T-cell (primary cell): ENCODE measurements at places on chromosomes 12 and 14.

DNA sequence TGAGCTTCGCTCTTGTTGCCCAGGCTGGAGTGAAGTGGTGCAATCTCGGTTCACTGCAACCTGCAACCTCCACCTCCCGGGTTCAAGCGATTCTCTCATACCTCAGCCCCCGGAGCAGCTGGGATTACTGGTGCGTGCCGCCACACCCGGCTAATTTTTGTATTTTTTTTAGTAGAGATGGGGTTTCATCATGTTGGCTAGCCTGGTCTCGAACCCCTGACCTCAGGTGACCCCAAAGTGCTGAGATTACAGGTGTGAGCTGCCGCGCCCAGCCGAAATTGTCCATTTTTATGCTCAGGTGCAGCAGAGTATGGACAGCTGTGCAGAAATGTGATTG lies 19.2 kb upstream of the CYP46A1 start:
- no peak overlapping the region for H3K27ac ChIP-seq
- H3K4me3 ChIP-seq = no peak overlapping the region
- no peaks in the 10 kb centered on the region for H3K4me1 ChIP-seq
- H3K27me3 ChIP-seq = no peaks in the 10 kb centered on the region
- no peaks in the 10 kb centered on the region for H3K36me3 ChIP-seq
- DNase-seq = no peak

DNA sequence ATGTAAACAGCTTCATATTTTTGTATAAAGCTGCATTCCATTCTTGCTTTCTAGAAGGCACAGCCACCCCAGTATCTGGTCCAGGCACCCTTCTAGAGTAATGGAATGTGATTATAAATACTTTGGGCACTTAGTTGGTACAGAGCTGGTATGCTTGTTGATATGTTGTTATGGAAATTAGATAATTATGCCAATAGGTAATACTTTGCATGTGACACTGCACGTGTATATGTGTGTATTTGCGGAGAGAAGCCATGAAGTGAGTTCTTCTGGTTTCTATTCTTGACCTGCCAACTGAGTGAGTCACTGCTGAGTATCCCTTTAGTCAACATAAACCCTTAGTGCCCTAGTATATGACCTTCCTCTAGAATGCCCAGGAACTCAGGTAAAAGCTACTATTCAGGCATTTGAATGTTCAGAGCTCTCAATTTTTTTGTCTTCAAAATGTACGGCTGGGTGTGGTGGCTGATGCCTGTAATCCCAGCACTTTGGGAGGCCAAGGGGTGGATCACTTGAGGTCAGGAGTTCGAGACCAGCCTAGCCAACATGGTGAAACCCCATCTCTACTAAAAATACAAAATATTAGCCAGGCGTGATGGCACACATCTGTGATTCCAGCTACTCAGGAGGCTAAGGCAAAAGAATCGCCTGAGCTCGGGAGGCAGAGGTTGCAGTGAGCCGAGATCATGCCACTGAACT lies 6.2 kb upstream of the TCP11L2 start:
- H3K4me3 ChIP-seq = no peak overlapping the region
- DNase-seq = no peak
- H3K36me3 ChIP-seq = no peaks in the 10 kb centered on the region
- H3K27ac ChIP-seq = no peak overlapping the region

DNA sequence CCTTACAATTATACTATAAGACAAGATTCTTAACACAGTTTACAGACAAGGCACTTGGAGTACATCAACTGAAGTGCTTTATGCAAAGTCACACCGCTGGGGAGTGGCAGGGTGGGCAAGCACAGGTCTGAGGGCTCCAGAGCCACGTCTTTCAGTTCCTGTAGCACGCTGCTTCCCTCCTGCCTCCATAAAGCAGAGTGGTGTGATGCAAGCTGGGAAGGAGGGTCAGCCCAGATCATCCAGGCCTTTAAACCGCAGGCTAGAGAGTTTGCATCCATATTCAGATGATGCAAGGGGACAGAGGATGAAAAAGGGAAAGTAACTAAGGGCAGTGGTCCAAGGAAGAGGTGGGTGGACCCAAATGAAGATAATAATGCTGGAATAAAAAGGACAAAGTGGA lies 132.6 kb downstream of the ITPR2 start:
- H3K36me3 ChIP-seq = no peaks in the 10 kb centered on the region
- H3K4me1 ChIP-seq = no peaks in the 10 kb centered on the region
- H3K27me3 ChIP-seq = no peaks in the 10 kb centered on the region
- DNase-seq = no peak
- H3K27ac ChIP-seq = no peak overlapping the region
- no peak overlapping the region for H3K4me3 ChIP-seq

GRCh38 chr14:99214701-99215100 lies 57.3 kb downstream of the BCL11B start:
- no peaks in the 10 kb centered on the region for H3K27me3 ChIP-seq
- peak overlapping the region; percentile 27 for H3K27ac ChIP-seq
- no peaks in the 10 kb centered on the region for H3K36me3 ChIP-seq
- H3K4me1 ChIP-seq = peaks cover 74% of the 10 kb centered on the region
- no peak for DNase-seq

GRCh38 chr14:106187216-106187615 lies 660.8 kb downstream of the TMEM121 start:
- H3K36me3 ChIP-seq = no peaks in the 10 kb centered on the region
- peaks cover 24% of the 10 kb centered on the region for H3K4me1 ChIP-seq
- no peak overlapping the region for H3K4me3 ChIP-seq
- H3K27me3 ChIP-seq = no peaks in the 10 kb centered on the region
- no peak for DNase-seq

- no peak overlapping the region for H3K4me3 ChIP-seq
- H3K27me3 ChIP-seq = no peaks in the 10 kb centered on the region
- H3K36me3 ChIP-seq = no peaks in the 10 kb centered on the region
- no peaks in the 10 kb centered on the region for H3K4me1 ChIP-seq
Observed at GRCh38 chr12:105262461-105263184, 26.6 kb upstream of the APPL2 start.

- no peaks in the 10 kb centered on the region for H3K36me3 ChIP-seq
- H3K27me3 ChIP-seq = no peaks in the 10 kb centered on the region
- no peak overlapping the region for H3K4me3 ChIP-seq
- no peak for DNase-seq
Observed at GRCh38 chr14:79027138-79027537, 857.0 kb downstream of the NRXN3 start.

DNA sequence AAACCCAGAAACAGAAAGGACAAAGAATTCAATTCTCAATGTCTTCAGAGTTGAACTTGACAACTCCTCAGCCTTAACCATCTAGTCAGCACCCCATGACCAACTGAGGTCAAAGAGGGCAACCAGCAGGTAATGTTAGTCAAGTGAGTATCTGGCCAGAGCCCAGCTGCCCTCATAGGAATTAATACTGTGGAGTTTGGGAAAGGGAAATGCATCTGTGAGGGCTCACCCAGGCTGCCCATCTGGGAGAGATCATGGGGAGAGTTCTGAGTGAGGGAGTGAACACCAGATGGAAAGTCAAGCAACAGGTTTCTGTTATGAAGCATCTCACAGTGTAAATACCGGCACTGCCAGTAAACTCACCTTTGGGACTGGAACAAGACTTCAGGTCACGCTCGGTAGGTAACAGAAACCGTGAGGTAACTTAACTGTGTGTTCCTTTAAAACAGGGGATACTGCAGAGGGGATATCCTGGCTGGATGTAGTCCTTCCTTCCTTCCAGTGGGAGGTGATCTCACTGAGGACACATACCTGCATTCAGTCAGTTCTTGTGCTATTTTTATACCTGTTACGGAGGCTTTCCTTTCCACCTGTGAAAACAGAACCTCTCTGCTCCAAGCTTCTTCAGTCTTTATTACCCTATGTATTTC lies 94.4 kb downstream of the DAD1 start:
- peak overlapping the region; percentile 77 for H3K27ac ChIP-seq
- DNase-seq = no peak
- H3K4me3 ChIP-seq = peak overlapping the region; percentile 45
- H3K36me3 ChIP-seq = no peaks in the 10 kb centered on the region
- no peaks in the 10 kb centered on the region for H3K27me3 ChIP-seq

DNA sequence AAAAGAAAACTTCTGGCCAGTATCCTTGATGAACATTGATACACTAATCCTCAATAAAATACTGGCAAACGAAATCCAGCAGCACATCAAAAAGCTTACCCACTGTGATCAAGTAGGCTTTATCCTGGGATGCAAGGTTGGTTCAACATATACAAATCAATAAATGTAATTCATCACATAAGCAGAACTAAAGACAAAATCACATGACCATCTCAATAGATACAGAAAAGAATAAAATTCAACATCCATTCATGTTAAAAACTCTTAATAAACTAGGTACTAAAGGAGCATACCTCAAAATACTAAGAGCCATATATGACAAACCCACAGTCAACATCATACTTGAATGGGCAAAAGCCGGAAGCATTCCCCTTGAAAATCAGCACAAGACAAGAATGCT lies 71.8 kb upstream of the PTPRB start:
- H3K4me1 ChIP-seq = no peaks in the 10 kb centered on the region
- DNase-seq = no peak
- no peaks in the 10 kb centered on the region for H3K27me3 ChIP-seq
- H3K4me3 ChIP-seq = no peak overlapping the region

GRCh38 chr14:76101391-76102379 lies 50.0 kb upstream of the GPATCH2L start:
- no peak overlapping the region for H3K27ac ChIP-seq
- H3K27me3 ChIP-seq = no peaks in the 10 kb centered on the region
- H3K4me1 ChIP-seq = no peaks in the 10 kb centered on the region
- no peak overlapping the region for H3K4me3 ChIP-seq
- H3K36me3 ChIP-seq = no peaks in the 10 kb centered on the region
- no peak for DNase-seq

DNA sequence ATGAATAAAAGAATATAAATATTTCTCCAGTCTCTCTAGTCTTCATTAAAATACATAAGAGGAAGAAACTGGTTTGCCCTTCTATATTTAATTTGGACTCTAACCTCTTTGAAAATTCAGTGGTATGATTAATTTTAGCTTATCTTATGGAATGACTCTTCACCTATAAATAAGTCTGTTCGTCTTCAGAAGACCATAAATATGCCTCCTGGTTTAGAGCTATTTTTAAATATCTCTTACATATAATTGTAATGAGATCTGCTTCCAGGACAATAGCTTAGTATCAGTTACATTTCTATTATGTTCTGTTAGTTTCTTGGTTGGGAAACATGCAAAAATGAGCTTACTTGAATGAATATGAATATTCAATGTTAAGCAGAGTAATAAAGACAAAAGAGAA lies 257.5 kb upstream of the HMGA2 start:
- no peak overlapping the region for H3K27ac ChIP-seq
- no peaks in the 10 kb centered on the region for H3K27me3 ChIP-seq
- no peaks in the 10 kb centered on the region for H3K36me3 ChIP-seq
- H3K4me1 ChIP-seq = no peaks in the 10 kb centered on the region
- no peak overlapping the region for H3K4me3 ChIP-seq

GRCh38 chr12:105920161-105920684 lies 218.5 kb downstream of the NUAK1 start:
- no peak overlapping the region for H3K4me3 ChIP-seq
- DNase-seq = no peak
- H3K27me3 ChIP-seq = no peaks in the 10 kb centered on the region

GRCh38 chr14:58912287-58912686 lies 274.5 kb downstream of the DACT1 start:
- no peak overlapping the region for H3K4me3 ChIP-seq
- no peaks in the 10 kb centered on the region for H3K27me3 ChIP-seq
- no peak for DNase-seq
- H3K27ac ChIP-seq = no peak overlapping the region

DNA sequence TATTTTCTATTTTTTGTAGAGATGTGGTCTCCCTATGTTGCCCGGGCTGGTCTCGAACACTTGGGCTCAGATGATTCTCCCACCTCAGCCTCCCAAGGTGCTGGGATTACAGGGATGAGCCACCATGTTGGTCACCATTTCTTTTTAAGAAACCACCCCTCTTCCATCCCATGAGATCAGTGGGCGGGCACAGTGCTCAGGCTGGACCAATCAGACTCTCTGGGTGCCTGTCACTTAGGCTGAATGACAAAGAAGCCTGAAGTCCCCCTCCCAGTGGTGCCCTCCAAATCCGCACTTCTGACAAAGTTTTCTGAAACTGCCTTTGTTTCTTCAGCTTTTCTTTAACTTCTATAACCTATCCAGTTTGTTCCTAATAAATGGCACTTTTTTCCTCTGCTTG lies 48.2 kb downstream of the CALM1 start:
- H3K4me3 ChIP-seq = no peak overlapping the region
- no peak for DNase-seq
- no peaks in the 10 kb centered on the region for H3K36me3 ChIP-seq
- no peaks in the 10 kb centered on the region for H3K27me3 ChIP-seq
- no peaks in the 10 kb centered on the region for H3K4me1 ChIP-seq
- H3K27ac ChIP-seq = no peak overlapping the region

DNA sequence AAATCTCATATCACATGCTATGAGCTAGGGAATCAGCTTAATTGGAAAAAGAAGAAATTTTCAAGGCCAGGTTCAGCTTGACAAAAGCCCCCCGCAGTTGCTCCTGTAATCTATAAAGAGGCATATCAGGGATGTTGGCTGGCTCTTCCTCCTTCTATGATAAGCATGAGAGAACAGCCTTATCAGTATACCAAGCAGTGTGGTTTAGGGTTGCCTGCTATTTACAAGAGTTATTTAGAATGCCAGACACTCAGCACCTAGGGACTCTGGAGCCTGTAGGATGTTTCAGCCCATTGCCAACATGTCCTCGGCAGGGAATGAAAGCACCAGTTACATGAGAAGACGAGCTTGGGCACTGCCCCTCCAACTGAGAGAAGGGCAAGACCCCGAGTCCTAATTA lies 89.5 kb upstream of the TMPO start:
- H3K27ac ChIP-seq = no peak overlapping the region
- DNase-seq = no peak
- H3K36me3 ChIP-seq = no peaks in the 10 kb centered on the region
- peaks cover 8% of the 10 kb centered on the region for H3K27me3 ChIP-seq

DNA sequence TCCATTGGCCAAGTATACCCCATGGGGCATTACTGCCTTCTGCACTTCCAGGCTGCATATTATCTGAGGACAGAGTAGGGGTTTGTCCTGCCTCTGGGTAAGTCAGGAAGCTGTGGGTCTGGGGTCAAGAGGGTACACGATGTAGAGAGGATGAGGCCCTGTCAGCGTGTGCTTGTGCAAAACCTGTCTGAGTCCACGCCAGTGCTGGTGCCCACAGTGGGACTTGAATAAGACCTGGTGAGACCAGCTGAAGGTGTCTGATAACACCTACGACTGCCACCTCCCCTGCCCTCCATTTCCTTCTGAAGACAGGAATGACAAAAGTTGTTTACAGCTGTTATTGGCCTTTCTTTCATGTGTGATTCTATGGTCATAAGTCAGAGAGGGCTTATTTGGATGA lies 22.1 kb upstream of the NID2 start:
- no peak overlapping the region for H3K4me3 ChIP-seq
- H3K27me3 ChIP-seq = no peaks in the 10 kb centered on the region
- DNase-seq = no peak
- no peaks in the 10 kb centered on the region for H3K36me3 ChIP-seq
